ENCODE measurements at places on chromosomes 12 and 14.
A peak's percentile ranks its signal among the peaks of the same experiment; 100 is the strongest.

- no peak for DNase-seq
Observed at GRCh38 chr12:112617153-112617505, 174.4 kb upstream of the RPH3A start.

DNA sequence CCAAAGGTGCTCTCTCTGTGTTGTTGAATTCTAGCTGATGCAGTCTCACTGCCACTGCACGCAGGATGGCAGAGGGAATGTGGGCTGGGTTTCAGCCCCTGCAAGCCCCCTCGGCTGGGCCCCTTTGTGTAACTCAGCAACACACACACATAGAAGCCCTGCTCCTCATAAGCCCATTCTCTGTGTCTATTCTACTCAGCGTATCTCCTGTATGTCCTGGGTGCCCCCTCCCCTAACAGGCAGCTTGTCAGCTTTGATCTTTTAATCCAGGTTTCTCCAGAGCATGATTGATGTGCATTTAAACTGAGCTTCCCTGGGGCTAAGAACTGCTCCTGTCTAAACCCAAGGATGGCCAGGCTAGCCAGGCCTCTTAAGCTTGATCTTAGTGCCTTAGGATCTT, 43.0 kb downstream of the SRRM4 start:
- DNase-seq: no peak

GRCh38 chr12:52704464-52704863, 1.1 kb upstream of the KRT77 start:
- DNase-seq: no peak

DNA sequence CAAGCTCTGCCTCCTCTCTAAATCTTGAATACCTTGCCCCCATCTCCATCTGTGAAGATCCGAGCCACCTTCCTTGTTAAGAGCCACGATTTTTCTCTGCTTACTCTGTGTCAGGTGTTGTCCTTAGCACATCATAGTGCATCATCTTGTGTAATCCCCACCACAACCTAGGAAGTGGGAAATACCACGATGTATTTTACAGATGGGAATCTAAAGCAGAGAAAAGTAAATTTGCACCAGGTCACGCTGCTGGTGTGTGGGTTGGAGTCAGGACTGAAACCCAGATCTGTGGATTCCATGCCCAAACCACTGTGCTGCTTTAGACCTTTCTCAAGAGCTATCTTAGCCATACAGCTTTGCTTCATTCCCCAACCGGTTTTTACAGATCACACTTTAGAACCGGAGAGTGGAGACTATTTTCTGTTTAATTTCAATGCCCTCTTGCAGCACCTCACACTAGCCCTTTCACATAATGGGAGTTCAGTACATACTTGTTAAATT, 94.6 kb downstream of the PPM1A start:
- DNase-seq: no peak

DNA sequence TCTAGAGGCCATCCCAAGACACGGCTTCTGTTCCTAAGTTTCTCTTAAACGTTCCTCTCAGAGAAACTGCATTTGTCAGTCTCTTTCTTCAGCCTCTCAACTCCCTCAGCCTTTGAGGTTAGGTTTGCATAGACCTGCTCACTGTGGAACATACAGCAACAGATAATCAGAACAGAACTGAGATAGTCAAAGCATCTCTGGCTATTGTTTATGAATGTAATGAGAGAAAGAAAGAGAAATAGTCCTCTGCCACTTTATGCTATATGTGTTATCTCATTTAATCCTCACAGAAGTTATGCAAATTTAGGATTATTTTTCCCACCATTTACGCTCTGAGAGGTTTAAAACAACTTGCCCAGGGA, 190.6 kb downstream of the PHLDA1 start:
- DNase-seq: no peak

DNA sequence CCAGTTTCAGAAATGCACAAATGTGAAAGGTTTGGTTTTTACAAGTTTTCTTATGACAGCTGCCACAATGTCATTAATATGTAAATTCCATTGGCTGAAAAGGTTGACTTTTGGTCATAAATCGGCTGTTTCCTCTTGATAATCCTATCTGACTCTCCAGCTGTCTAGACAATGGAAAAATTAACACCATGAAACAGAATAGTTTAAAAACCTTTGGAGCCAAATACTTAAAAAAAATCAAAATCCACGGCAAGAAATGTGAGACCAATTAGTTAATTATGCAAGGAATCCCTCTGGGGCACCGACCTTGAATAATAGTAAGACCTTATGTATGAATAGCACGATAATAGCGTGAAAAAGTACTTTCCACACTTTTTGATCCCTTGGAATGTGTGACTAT, 138.0 kb downstream of the ZNF664 start:
- DNase-seq: no peak

- no peak for DNase-seq
Observed at GRCh38 chr12:88746386-88746785, 166.1 kb upstream of the KITLG start.

DNA sequence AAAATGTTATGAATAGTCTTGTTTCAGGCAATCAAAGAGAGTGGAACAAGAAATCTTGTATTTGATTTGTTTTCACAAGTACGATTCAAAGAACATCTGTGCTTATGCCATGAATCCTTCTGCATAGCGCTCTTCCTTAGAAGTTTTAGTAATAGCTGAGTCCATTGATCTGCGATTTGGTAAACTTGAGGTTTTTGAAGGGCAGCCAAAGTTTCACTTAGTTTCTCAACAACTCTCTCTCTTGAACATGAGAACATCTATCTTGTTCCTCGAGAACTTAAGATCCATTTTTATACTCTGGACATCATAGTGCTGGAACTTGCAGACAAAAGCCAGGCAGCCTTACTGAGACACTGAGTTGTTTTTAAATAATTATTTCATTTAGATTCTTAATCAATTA, 96.2 kb upstream of the USP15 start:
- no peak for DNase-seq

- DNase-seq: peak; percentile 73
Observed at GRCh38 chr12:94676031-94676641, 25.8 kb upstream of the TMCC3 start.

- DNase-seq: peak; percentile 85
Observed at GRCh38 chr12:11648514-11649412, 711 bp upstream of the ETV6 start.

DNA sequence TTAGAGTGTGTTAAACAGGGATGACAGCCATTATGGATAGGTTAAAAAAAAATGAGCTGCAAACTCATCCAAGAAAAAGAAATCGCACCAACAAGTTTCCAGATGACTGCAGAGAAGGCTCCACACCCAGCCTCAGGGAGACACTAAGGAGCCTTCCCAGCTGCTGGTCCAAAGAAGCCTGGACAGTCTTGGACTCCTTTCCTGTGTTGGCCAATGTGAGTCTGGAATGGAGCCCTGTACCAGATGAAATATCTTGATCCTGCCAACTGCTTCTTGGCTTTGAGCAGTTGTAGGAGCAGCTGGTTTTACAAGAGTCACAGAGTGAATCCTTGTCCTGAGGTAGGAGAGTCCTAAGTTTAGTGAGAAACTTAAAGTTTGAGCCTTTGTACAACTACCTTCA, 44.5 kb downstream of the SLC38A1 start:
- DNase-seq: no peak

DNA sequence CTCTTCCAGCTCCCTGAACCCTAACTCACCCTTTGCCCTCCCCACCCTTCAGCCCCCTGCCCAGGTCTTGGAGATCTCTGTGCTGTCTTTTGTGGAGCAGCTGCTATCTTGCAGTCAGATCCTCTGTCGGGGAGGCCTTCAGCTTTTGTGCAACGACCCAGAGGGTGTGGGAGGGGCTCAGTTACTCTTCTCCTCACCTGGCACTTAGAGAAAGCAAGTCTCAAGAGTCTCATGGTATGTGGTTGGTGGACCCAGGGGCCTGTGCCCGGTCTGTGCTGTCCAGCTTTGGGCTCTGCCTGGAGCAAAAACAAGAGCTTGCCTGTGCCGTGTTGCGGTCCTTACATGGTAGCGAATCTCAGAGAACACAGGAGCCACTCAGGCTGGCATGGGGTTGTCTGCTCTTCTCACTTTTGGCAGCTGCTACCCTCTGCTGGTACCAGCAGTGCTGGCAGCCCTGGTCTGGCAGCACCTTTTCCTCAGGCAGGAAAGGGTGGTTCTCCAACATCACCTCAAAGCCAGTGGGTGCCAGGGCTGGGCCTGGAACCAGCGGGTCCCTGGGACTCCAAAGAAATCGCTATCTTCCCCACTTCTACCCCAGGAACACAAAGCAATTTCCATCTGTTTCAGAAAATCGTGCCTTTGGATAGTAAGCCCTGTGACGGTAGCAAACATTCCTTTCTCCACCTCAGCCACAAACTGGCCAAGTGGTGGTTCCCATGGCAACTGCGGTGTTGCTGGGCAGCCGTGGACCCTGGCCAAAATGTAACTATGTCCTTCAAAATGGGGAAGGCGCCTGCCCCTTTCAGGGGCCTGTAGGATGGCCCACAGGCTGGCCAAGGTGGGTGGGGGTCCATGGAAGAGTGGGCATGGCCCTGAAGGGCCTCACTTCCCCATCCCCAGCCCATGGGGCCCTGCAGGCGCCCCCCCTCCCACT, 90.0 kb downstream of the RIN3 start:
- no peak for DNase-seq

GRCh38 chr14:68977718-68978171, 1.4 kb downstream of the ACTN1 start:
- peak; percentile 52 for DNase-seq

DNA sequence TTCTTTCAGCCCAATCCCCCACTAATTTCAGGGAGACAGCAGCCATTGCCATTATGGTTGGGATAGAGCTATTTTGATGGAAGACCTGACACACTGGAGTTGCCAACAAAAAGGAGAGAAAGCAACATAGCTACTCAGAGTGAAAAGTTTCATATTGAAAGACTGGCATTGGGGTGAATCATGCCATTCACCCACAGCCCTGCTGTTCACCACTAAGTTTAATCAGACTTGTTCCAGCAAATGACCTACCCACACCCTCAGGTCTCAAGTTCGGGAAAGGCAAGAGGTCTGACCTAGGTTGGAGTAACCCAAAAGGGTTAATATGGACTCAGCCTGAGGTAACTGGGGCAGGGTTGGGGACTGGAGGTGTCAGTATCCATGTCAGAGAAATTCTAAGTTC, 169.2 kb downstream of the PAWR start:
- no peak for DNase-seq

DNA sequence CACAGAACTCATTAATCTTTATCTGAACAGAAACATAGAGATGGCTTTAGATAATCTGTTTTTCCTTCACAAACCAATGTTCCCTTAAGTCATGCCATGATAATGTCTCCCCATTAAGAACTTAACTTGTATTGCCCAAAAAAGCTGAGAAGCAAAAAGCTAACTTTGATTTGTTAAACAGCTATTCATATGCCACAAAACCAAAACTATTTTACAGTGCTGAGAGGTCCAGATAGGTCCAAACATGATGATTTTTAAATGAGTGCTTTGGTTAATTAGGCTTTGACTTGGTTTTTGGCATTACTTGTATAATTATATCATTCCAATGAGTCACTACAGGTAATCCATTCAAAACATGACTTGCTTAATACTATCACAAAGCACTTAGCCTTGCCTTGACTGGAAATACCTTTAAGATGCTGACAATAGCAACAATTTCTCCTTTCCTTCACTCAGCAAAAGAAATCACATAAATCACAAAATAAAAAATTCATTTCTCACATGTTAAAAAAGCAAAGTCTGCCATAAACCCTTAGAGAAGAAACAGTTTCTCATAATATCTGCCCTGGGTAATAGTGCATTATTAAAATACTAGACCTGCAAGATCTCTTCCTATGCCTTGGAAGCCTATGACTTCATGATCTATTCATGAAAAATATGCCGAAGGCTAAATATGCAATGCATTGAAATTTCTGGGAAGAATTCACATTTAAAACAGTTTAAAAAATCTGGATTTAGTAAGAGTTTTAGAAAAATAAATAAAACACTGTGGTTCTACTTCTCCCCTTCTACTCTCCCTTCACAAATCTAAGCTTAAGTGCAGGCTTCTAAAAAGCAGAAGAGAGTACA, 52.0 kb upstream of the SAV1 start:
- DNase-seq: no peak

DNA sequence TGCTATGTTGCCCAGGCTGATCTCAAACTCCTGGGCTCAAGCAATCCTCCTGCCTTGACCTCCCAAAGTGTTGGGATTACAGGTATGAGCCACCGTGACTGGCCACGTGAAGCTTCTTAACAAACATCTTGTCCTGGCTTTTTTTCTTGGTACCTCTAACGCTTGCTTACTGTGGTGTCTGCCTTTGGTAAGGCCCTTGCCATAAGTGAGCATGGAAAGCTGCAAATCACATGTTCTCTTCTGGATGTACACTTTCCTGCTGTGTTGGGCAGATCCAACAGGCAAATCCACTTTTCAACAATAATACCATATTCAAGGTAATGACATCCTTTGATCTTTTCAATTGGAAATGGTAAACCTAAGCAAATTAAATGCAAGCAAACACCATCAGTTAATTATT, 54.6 kb downstream of the ARF6 start:
- no peak for DNase-seq

GRCh38 chr12:11753150-11753499, 103.7 kb downstream of the ETV6 start:
- DNase-seq: no peak

DNA sequence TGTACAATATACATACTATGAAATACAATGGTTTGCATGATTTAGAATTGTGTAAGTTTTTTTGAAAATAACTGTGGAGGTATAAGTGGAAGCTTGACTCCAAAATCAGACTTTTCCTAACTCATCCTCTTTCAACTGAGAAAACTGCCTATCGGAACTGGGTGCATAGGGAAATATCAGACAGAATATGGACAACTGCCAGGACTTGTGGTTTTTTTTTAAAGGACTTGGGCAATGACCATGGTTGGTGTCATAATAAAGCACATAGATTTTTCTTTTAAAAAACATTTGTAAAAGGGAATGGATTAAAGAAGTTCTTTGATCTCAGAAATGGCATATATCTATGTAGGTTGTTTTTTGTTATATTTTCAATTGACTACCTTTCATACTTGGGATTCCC, 53.3 kb upstream of the LRRK2 start:
- DNase-seq: no peak

- no peak for DNase-seq
Observed at GRCh38 chr12:29242921-29243431, 93.9 kb downstream of the FAR2 start.

DNA sequence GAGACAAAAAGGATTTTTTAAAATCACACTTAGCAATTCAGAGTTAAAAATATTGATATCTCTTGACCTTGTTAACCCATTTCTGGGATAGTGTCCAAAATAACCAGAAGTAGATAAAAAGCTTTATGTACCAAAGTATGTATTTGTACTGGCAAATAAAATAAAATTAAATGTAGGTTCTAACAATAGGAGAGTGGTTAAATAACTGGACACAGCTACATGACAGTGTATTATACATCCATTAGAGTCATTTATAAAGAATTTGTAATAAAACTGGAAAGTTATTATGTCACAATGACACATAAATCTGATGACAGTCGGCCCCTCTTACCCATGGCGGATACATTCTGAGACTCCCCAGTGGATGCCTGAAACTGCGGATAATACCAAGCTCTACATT, 34.0 kb downstream of the BMAL2 start:
- DNase-seq: no peak
